ENCODE measurements at places on chromosomes 4 and X.

- DNase-seq = peak; percentile 26
These were observed 17.5 kb downstream of the FHIP1A start for GRCh38 chr4:151426513-151426912.

DNA sequence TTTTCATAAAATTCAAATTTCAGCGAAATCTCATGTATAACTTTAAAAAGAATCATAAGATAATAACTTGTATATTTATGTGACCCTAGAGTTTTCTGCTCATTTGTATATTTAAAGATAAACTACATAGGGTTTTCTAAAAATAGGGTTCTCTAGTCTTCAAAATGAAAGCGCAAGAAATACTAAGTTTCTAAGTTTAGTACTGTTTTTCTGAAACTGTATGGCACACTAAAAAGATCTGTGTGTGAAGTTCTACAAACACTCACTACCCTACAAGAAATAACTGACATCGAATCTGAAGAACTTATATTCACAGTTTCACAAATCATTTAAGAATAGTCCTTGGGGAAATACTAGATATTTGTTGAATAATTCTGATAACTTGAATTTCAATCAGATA lies 38.7 kb upstream of the NDST4 start:
- DNase-seq = no peak

- DNase-seq = no peak
These were observed 11.0 kb upstream of the EXOC1L start for GRCh38 chr4:55808632-55809031.

DNA sequence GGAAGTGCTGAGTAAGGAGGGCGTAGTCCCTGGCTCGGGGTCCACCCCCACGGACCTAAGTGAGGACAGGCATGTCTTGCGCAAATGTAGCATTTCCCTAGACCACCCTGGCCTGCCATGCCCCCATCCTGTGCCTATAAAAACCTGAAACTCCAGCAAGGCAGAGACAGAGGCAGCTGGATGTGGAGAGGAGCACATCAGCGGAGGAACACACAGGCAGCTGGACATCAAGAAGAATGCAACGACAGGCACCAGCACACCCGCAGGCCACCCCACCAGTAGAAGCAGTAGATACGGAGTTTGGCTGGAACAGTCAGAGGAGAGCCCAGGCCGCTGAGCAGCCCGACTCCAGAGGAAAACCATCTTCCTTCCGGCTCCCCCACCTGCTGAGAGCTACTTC lies 345.9 kb downstream of the FSTL5 start:
- no peak for DNase-seq

DNA sequence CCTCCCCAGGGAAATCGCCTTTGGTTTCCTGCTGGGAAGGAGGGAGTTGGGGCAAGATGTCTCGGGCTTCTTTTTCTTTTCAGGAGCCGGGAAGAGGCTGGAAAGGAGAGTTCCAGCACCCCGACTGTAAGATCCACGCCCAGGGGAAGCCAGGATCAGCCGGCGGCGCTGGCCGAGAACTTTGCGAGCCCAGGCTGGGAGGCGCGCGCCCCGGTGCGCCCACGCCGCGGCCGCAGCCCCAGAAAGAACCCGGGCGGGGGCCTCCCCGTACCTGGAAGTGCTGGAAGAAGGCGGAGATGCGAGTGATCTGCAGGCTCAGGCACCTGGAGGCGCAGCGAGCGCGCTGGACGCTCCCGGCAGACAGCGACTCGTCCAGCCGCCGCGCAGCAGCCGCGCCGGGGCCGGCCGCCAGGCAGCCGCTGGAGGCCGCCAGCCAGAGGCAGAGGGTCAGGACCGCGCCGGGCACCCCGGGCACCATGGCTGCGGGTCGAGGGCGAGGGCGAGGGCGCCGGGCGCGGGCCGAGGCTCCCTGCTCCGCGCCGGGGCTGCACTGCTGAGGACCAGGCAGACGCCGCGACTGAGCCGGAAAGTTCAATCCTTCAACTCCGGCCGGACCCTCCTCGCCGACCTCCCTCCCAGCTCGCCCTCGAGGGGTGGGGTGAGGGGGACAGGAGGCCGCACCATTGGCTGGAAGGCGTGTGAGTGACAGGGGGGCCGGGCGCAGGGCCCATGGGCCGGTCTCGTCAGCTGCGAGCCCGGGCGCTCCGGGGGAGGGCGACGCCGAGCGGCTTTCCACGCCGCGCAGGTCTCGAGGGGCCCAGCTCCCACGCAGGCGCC lies at the start of gene ANOS1:
TSS of gene ANOS1 (minus strand) at position 579 of the 837 bp plus-strand sequence. CDS start at position 478, 101 bp downstream.
- DNase-seq = no peak

DNA sequence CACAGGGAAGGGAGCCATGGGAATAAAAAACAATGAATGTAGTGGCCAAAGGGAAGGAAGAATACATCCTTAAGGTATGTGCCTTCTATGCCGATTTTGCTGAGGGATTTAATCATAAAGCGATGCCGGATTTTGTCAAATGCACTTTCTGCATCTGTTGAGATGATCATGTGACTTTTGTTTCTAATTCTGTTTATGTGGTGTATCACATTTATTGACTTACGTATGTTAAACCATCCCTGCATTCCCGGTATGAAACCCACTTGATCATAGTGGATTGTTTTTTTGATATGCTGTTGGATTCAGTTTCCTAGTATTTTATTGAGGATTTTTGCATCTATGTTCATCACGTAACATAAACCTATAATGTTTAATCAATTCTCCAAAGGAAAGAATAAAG lies 60.0 kb downstream of the SSX7 start:
- no peak for DNase-seq

DNA sequence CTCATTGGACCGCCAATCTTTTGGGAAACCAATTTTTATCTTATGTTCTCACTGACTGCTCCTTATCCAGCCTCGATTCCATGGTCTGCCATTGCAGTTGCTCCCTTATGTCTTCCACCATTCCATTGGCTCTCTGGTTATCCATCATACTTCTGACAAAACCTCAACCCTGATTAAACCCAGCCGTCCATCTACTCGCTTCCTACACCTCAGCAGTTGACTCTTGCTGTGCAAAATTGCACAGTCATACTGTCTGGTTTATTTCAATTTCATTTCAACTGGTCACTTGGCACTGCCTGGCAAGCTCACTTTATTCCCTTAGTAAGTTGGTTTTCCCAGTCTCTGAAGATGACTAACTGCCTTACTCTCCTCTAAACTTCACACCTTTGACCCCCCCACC lies 26.2 kb downstream of the ARL9 start:
- no peak for DNase-seq

DNA sequence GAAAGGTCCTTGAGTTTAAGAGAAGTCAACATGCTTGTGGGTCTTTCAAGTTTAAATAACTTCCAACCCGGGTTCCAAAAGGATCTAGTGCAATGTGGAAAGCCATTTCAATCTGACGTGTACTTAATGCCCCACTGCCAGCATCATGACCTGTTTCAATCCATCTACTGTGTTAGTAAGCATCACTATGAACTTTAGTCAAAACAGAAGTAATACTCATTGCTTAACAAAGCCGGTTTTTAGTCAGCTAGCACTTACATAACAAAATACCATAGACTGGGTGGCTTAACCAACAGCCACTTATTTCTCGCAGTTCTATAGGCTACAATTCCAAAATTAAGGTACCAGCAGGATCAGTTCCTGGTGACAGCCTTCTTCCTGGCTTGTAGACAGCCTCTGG lies 677.5 kb downstream of the DMD start:
- no peak for DNase-seq

DNA sequence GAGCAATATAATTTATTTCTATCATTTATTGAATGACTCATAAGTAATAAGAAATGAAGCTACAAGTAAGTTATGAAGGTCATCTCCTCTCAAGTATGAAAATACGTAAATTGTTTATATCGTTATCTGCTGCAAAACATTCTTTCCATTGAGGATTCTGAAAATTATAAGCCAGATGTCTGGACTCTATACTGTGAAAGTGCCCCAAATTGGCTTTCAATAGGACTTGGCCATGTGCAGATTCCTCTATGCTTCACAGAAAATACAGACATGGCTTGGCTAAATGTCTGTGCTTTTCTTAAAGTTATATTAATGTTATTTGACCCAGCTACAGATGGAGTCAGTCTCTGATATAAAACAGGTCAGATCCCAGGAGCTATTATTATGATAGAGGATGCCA lies 2109.9 kb upstream of the AGA start:
- no peak for DNase-seq

DNA sequence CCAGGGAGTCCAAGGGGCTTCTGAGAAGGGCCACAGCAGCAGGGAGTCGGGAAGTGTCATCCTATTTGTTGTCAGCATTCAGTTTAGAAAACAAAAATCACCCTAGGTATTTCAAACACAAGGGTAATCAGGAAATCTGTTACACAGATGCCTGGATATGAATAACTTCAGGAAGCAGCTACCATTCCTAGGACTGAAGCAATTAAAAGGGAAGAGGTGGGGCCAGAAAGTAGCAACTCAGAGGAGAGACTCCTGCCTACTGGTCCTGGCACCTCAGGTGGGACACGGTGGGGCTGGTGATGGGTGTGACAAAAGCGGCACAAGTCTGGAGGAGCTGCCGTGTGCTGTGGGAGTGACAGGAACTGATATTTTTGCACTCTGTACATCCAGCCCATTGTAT lies 107.9 kb downstream of the PDGFRA start:
- no peak for DNase-seq

DNA sequence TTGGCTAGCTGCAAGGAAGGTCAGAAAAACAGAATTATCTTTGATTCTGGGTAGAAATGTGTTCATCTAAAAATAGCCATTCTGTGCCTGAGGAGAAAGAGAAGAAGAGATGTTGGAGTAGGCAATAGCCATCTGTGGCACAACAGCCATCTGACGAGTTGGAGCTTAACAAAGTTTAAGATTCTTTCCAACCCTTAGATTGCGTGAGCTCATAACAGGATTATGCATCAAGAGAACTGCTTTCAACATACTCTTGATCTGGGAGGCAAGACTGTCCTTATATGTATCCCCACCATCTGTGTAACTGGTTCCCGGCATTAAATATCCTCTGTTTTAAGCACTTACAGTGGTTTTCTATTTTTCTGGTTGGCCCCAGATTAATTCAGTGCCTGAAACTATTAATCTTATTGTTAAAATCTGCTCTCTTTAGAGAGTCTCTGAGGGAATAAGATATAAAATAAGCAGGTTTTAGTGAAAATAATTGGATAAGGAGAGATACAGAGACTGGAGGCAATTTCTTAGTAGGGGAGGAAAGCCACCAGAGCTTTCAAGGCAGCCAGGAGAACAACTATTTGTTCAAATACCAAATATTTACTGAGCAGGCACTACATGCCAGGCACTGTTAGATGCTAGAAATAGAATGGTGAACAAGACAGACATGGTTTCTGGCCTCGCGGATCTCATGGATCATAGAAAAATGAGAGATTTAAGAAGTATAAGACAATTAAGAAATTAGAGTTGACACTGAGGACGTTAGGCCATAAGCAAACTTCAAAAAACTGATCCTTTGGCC lies 398.0 kb downstream of the SMARCA1 start:
- no peak for DNase-seq

- DNase-seq = no peak
These were observed 9.2 kb upstream of the EOLA1 start for GRCh38 chrX:149531599-149531998.

GRCh38 chrX:1106478-1107210 lies 105.8 kb downstream of the CRLF2 start:
- DNase-seq = no peak

- no peak for DNase-seq
These were observed 93.4 kb upstream of the MCF2 start for GRCh38 chrX:139801397-139801813.

GRCh38 chrX:43973249-43974099 lies at the start of gene NDP:
NDP (minus strand) TSS chrX:43973390; CDS start chrX:43958645, 14,745 bp downstream.
- peak; percentile 5 for DNase-seq

DNA sequence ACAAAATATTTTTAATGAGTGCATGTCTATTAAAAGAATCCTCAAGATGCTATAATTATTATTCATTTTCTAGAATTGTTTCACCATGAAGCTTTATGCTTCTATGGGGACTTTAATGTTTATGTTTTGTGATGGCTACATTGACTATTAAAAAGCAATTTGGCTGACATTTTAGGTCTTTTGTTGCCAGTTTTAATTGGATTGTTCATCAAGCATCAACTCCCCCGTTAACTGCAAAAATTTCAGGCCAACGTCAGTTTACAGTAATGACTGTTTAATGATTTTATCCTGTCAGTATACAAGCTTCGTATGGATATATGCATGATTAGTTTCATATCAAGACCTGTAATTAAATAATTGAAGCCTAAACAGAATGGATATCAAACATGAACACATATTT lies 422.8 kb downstream of the SH2D1A start:
- no peak for DNase-seq

DNA sequence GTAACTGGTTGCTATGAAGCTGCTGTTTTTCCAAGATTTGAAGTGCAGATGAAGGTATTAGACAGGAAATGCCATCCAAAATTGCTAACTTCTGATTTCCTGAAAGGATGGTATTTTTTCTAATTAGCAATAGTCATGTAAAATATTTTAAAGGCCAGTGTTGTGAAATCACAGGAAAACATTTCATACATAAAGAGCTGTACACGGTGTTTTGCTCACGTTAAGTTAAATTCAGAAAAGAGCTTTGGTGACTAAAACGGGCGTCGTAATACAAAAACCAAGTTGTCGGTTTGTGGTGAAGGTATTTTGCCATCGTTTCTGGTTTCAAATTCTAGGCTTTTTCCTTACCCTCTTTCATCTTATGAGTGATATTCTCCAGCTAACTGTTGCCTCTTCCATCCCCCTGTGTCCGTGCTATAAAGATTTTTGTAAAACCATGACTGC lies 39.8 kb downstream of the AFF1 start:
- DNase-seq = no peak

GRCh38 chr4:152860046-152860445 lies 76.1 kb upstream of the FHDC1 start:
- DNase-seq = peak; percentile 6

- DNase-seq = peak; percentile 19
These were observed 42.2 kb upstream of the HGFAC start for GRCh38 chr4:3399277-3400194.
